IPS DF 6.9 (cell line): ENCODE measurements at places on chromosomes 4 and X.

DNA sequence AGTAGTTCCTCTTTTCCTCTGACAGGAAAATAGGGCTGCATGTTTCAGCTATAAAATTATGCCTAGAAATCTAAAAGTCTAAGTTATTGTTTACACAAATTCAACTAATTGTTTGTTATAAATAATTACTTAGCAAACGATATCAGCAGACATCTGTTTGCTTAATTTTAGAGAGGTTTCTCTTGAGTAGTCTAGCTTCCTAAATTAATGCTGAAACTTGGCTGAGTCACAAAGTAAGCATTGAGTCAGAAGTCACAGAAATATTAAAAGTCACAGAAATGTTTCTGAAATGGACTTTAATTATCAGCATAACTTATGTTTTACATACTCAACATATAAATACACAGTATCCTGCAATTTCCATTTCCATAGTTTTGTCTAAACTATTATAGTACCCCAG lies 1044.0 kb downstream of the CCSER1 start:
- no peak for DNase-seq

- no peak for DNase-seq
Observed at GRCh38 chr4:26751838-26752237, 108.8 kb upstream of the STIM2 start.

DNA sequence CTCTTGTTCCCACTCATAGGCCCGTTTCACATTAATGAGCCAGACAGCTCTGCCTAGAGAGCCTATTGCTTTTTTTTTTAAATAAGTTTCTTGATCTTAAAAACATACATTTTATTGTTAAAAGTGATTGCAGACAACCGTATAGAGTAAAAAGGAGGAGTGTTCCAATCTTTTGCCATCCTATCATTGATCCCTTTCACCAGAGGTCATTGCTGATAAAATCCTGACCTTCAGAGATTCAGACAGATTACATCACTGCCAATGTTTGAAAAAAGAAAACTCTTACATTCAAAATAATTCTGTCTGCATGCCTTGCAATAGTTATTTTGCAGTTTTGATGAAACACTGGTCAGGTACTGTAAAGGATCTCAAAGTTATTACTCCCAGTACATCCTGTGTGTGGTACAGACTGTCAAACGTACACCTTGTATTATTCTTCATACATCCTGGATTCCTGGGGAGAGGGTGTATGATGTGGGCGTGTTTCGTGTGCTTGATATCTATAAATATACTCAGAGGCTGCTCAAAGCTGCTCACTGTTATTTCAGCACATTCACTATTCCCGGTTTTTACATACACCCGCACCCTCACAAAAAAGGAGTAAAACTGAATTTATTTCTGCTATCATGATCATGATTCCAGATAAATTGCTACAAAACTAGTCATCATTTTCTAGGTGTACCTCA lies 15.4 kb upstream of the KLHL2 start:
- no peak for DNase-seq

DNA sequence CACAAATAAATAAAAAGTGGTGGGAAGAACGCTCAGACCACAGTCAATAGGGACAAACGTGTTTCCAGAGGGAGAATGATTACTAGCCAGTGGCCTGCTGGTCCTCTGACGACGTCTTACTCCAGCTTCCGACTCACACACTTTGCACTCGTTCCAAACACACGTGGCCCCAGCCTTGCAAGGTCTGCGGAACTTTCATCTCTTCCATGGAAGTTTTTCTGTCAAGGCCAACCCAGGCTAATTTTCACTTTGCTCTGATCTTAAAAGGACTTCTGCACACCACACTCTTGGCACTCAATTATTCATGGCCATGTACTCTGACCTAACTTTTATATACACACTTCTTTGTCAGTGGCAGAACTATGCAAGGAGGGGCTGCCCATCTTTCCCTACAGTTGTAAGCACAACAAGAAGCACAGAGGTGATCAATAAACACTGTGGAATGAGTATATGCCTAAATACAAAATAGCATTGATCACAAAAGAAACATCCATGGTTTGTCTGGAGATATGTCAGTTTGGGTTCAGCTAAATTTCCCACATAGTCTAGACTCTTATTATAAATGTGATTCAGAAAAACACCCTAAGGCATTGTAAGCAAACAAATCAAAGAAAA lies 69.4 kb downstream of the STX18 start:
- no peak for DNase-seq

- no peak for DNase-seq
Observed at GRCh38 chr4:7980036-7980435, 40.4 kb upstream of the AFAP1 start.

DNA sequence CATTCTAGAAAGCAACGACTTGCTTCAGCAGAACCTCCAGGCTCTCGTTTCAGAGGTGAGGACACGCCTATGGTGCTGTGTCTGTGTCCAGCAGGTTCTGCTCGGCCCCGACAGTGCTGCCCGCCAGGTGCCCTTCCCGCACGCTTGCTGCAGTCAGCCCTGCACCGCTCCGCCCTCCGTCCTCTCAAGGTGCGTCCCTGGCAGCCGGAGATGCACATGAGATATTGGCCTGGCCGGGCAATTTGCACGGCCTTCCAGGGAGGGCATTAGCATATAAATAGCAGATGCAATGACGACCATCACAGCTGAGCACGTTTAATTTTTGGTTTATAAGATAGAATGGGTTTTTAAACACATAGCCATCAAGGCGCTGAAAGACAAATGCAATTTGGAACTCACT lies 14.4 kb downstream of the UVSSA start:
- DNase-seq: no peak

GRCh38 chr4:119124352-119124751 lies 11.3 kb upstream of the MYOZ2 start:
- no peak for DNase-seq

GRCh38 chr4:150010525-150011126 lies 67.6 kb upstream of the DCLK2 start:
- peak; percentile 37 for DNase-seq

GRCh38 chr4:5893591-5893990 lies 705 bp upstream of the CRMP1 start:
- DNase-seq: no peak

GRCh38 chr4:151537687-151538086 lies 128.7 kb downstream of the FHIP1A start:
- no peak for DNase-seq

- no peak for DNase-seq
Observed at GRCh38 chrX:134457708-134458107, 2.3 kb upstream of the HPRT1 start.

- no peak for DNase-seq
Observed at GRCh38 chr4:93031431-93032098, 727.8 kb downstream of the GRID2 start.

DNA sequence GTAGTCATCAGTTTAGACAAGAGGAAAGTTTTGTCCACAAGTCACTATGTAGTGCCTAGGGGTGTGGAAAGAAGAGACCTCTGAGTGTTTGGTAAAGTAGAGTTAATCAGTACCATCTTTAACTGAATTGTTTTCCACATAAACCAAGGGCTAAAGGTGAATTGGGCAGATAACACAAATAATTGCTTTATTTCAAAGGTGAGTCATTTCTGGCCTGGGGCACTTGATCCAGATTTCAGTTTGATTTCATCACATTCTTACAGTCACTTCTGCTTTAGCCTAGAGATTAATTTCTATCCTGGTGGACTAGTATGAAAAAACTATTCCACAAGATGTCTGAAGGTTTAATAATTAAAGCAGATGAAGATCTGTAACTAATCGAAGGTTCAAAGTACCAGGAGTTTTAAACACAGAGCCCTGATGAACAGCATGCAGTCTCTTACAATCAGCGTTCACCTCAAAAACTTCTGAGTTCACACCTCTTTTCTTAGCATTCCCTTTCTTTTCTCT lies 74.5 kb upstream of the BOD1L1 start:
- DNase-seq: no peak

DNA sequence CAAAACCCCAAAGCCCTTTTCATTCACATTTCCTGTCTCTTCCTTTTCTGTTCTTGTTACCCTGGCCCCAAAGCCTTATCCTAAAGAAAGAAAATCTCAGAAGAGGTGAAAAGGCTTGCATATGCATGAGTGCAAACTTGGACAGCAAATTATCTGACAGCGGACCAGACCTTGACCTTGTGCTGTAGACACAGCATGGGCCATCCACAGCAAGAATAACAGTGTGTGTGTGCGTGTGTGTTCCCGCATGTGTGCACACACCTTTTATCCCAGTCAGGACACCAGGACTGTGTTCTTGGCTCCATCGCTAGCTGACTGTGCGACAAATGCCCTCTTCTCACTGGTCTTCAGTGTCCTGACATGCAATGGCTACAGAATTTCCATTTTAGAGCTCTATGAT lies 35.3 kb downstream of the ZBTB49 start:
- no peak for DNase-seq

DNA sequence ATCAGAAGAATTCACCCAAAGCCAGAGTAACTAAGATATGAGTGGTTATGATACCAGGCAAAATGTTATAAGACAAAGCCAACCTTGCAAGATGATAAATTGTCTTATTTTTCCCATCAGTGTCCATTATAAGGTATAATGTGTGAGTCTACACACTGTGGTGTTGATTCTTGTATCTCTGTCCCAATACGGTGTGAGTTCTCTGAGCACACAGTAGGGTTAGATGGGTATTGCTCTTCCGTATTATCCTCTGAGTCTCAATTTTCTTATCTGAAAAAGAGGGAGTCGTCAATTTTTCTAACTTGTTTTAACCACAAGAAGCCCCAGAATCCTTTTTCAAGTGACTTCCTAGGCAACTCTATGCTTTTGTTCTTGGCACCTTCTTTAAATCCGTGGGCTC lies 69.9 kb downstream of the HMGB2 start:
- DNase-seq: no peak

DNA sequence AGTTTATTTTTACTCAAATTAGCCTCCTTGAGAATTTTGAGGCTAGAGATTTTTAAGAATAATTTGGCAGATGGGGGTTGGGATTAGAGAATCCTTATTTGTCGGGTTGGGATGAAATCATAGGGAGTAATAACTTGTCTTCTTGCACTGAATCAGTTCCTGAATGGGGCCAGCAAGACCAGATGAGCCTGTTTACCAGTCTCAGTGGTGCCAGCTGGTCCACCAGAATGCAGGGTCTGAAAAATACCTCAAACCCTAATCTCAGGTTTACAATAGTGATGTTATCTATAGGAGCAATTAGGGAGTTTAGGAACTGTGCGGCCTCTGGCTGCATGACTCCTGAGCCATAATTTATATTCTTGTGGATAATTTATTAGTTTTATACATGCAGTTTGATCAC lies 705.9 kb upstream of the AGA start:
- DNase-seq: no peak

DNA sequence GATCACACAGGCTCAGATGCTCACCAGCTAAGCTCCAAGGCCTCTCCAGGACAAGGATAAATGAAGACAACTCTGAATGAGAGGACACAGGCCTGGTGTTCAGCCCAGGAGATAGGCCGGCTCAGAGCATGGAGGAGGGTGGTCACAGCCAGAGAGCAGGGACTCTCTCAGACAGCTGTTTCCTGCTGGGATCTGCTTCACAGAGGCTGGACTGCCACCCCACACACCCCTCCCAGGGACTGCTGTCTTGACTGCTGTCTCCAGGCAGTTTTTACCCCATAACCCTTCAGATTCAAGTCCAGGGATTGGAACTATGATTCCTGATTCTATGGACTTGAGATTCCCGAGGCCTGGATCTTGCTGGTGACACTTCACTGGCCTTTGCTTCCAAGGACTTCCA lies 89.0 kb downstream of the SMIM20 start:
- no peak for DNase-seq

DNA sequence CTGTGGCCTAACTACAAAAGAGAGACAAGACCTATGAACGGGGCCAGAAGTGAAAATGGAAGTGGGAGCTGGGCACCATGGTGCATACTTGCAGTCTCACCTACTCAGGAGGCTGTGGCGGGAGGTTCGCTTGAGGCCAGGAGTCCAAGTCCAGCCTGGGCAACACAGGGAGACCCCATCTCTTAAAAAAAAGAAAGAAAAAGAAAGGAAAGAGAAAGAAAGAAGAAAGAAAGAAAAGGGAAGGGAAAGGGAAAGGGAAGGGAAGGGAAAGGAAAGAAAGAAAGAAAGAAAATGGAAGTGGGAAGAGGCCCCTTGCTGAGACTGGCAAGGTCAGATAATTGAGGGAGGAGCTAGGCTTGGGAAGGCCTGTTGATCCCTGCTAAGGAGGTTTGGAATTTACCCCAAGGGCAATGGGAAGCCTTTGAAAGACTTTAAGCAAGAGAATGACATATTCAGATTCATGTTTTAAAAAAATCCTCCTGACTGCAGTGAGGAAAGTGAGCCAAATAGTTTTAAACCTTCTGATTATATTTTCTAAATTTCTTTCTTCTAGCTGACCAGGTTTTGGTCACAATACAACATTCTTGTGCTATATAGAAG lies 17.7 kb upstream of the HERC5 start:
- DNase-seq: peak; percentile 16

DNA sequence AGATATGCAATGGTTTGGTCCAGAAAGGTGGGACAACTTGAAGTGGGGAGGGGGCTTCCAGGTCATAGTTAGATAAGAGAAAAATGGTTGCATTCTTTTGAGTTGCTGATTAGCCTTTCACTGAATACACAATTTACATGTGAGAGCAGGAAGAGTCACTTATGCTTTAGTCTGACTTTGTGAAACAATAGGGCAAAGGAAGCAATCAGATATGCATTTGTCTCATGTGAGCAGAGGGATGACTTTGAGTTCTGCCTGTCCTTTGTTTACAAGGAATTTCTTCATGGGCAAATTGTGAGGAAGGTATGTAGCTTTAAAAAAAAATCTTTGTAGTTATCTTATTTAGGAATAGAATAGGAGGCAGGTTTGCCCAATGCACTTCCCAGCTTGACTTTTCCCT lies 12.9 kb downstream of the SMIM9 start:
- DNase-seq: no peak

DNA sequence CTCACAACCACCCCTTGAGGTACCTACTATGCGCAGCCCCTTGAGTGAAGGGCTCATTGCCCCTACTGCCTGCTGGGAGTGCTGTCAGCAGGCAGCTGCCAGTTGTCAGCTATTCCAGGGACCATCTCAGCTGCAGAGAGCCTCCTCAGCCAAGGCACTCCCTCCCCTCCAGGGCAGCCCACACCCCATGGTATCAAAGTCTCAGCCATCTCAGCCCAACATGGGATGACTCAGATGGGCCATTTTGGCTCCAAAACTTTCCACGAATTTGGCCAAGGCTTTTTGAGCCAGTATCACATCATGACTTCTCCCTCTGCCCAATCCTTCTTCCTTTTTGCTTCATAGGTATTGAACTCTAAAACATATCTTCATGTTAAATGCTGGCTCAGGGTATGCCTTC lies 61.4 kb upstream of the MAP3K15 start:
- no peak for DNase-seq

DNA sequence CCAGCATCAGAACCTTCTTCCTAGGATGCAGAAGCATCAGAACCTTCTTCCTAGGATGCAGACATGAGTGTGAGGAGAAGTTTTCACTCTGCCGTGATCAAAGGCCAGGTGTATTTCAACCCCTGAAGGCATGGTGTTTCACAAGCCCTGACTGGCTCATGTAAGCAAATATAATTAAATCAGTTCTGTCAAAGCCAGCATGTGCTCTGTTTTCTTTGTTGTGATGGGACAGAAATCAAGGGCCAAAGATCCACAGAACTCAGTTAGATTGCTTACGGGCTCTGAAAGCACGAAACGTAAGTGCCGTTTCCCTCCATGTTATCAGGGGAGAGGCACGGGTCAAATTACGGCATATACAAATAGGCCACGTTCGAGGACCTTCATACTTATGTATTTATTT lies 32.0 kb upstream of the CLDN24 start:
- no peak for DNase-seq
